Mucosa of gallbladder (tissue), 1 donor: ENCODE measurements at places on chromosomes 13 and 19. TPM values are rescaled to one million over a fixed set of nuclear protein-coding genes. Genes with fewer than 3 reads are reported as not detected.

DNA sequence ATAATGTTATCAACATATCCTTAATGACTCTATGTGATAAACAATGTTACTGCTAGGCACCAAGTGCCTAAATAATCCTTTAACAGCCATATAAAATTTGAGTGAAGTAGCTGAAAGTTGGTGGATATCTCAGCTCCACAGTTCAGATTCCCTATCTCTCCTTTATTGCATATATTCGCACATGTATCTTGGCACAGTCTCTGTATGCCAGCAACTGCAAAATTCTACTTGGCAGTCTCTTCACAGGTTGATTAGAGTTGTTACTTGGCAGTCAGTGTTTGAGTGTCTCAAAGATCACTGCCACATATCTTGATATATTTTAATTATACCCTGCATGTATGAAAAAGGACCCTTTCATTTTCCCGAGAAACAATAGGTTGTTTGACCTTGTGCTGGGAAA, 879.3 kb downstream of the OLFM4 start:
- no peak for DNase-seq

- DNase-seq = no peak
These were observed 5.4 kb downstream of the DIAPH3 start for GRCh38 chr13:60158321-60158801.

GRCh38 chr19:8209462-8210378, 550 bp downstream of the CERS4 start:
- no peak for DNase-seq

DNA sequence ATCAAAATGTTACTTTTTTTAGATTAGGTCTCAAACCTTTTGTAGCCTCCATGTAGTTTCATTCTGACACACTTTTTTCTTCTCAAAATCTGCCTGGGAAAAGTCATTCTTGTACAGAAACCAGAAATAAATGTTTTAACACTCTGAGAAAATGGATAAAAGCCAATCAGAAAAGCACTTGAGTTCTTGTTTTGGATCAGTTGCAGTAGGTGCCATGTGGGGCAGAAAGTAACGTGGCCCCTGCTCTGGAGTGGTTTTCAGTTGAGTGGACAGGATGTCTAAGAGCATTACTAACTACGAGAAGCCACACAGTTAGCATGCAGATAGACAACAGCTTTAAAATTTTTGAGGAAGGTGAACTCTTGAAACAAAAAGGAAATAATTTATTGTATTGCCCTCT, 19.1 kb downstream of the GPR183 start:
- DNase-seq = no peak

GRCh38 chr13:83943530-83944279, 61.4 kb upstream of the SLITRK1 start:
- DNase-seq = no peak

- DNase-seq = no peak
These were observed 264.1 kb downstream of the NALCN start for GRCh38 chr13:101152184-101152583.

- DNase-seq = peak; percentile 15
These were observed 485 bp upstream of the ZNF845 start for GRCh38 chr19:53333066-53333462.

- no peak for DNase-seq
These were observed 257.7 kb downstream of the SLITRK6 start for GRCh38 chr13:85541476-85541875.

- DNase-seq = no peak
These were observed 64.1 kb downstream of the MRPL57 start for GRCh38 chr13:21240586-21240985.

- DNase-seq = no peak
These were observed 460.0 kb downstream of the RFC3 start for GRCh38 chr13:34277936-34278335.

DNA sequence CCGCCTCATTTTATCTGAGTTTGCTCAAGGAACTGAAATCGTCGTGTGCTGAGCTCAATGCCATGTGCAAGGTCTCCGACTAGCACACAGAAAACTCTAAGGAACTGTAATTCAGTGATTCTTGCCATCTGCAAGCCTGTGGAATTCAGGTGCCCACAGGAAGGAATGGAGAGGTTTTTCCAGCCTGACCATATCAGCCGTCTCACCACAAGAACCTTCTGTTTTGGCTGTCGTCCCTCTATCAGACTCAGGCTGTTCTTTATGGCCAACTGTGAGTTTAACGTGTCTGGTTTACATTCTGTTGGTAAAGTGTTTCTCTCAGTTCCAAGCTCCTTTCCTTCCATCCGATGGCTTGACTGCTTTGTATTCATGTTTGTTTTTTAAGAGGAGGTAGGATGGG, 293.5 kb downstream of the SPRY2 start:
- DNase-seq = no peak

The HSH2D gene
- total RNA-seq = 14.0 TPM

The ZNF526 gene
- 12.1 TPM for total RNA-seq

The CCDC9 gene
- 32.5 TPM for total RNA-seq
